Activated CD4-positive, alpha-beta T cell treated with anti-CD3 and anti-CD28 coated beads, Interleukin-2, Interleukin-4, amounts not matched to agents 100 ng/mL and 50 ng/mL, durations not matched to agents 16 hours and 8 hours (primary cell): ENCODE measurements at places on chromosomes 6 and 20.

DNA sequence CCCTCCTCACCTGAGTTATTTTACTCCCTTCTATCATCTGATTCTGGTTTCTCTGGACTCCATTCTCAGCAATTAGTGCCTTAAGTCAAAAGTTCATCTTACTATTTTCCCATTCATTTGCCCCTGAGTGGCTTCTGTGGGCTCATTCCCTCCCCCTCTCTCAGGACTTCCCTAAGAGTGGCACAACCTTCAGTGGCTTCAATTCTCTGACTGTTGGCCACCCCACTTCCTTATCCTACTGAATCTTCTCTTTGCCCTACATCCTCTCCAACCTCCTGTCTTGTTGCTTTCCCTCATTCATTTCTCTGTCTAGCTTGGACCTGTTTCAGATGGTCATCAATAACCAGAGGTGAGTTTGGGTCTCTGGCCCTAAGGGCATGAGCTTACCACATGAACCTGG, 61.1 kb upstream of the GLP1R start:
- DNase-seq: no peak

DNA sequence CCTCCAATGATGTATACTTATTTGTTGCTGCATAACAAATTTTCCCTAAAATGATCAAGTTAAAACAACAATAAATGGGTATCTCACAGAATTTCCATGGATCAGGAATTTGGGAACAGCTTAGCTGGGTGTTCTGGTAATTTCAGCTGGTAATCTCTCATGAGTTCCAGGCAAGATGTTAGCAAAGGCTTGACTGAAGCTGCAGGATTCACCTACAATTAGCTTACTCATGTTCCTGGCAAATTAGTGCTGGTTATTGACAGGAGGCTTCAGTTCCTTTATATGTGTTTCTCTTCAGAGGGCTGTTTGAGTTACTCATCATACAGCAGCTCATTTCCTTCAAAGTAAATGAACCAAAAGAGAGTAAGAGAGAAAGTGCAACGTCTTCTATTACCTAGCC, 506.3 kb upstream of the IMPG1 start:
- DNase-seq: no peak

- DNase-seq: no peak
Measured at GRCh38 chr6:76275746-76276145, 203.3 kb upstream of the IMPG1 start.

- no peak for DNase-seq
Measured at GRCh38 chr20:6104493-6105188, 18.2 kb downstream of the FERMT1 start.

- DNase-seq: no peak
Measured at GRCh38 chr6:92047860-92048259, 1371.5 kb downstream of the EPHA7 start.

GRCh38 chr6:118696271-118696670, 44.9 kb upstream of the CEP85L start:
- DNase-seq: no peak

GRCh38 chr6:14077193-14077867, 40.2 kb upstream of the CD83 start:
- no peak for DNase-seq

DNA sequence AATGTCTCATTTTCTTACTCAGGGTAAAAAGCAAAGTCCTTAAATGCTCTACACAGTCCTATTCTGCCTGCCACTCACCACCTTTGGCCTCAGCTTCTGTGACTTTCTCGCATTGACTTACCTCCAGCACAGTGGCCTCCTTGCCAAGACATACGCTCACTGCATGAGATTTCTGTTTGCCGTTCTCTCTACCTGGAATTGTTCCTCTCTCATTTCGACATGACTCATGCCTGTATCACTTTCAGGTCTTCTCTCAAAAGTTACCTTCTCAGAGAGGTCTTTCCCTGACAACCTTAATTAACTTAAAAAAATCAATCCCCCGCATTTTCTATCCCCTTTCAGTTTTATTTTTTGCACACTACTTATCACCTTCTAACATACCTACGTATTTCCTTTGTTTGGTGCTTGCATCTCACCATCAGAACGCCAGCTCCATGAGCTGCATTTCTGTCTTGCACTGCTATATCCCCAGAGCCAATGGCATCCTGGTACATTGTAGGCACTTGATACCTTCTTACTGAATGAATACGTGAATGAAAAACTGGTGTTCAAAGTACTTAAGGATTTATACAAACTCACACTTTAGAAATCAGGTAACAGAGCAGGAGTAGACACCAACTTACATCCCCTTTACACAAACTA, 24.5 kb downstream of the TENT5A start:
- DNase-seq: no peak

DNA sequence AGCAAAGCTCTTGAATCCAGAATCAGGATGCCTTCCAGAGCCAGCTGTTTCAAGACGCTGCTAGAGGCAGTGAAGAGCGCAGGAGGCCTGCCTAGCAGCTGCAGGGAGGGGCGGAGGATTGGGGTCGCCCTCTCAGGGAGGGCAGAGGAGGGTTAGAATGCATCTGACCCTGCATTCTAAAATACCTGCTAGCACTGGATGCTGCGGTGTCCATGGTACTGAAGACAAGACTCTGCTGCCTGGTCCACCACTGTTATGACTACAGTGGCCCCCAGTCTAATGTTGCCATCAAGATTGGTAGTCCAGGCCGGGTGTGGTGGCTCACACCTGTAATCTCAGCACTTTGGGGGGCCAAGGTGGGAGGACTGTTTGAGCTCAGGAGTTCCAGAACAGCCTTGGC, 193.7 kb upstream of the PROKR2 start:
- no peak for DNase-seq

GRCh38 chr6:111572216-111572706, 33.4 kb downstream of the TRAF3IP2 start:
- no peak for DNase-seq

DNA sequence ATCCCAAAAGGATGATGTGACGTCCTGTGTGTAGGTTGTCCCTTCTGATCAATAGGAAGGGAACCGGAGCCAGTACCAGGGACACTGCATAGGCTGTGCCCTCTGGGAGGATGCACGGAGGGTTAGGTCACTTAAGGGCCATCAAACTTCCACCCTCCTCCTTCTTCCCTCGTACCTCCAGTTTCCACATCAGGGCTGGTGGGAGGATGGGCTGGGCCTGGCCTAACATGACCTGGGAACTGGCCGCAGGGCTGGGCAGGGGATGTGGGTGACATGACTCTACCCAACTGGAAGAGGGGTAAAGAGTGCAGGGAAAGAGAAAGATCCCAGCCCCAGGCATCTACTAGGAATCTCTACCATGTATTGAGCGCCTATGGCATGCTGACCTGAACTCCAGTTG, 46.2 kb upstream of the MDGA1 start:
- DNase-seq: no peak

GRCh38 chr6:166105341-166106075, 62.1 kb downstream of the TBXT start:
- DNase-seq: no peak

- DNase-seq: no peak
Measured at GRCh38 chr6:46271107-46271506, 100.3 kb upstream of the ENPP5 start.

- DNase-seq: no peak
Measured at GRCh38 chr20:2814587-2815051, at the start of gene C20orf141. C20orf141 (plus strand) TSS chr20:2814987; CDS start chr20:2815185, 198 bp downstream.

DNA sequence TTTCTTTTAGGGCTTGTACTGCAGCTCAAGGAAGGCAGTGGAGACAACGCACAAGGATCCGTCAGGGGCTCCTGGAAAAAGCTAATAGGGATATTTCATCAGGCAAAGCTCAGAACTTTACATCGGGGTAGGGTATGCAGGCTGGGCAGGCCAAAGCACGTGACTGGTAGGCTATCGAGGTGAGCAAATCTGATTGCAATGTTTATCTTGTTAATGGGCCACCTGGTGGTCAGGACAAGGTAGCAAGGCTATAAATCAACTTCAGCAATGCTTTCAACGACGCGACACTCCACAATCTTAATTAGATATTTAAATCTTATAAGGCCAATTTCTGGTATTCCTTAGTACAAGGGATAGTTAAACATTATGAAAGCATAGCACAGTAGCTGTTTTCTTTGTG, 1302.8 kb upstream of the EYS start:
- DNase-seq: no peak

DNA sequence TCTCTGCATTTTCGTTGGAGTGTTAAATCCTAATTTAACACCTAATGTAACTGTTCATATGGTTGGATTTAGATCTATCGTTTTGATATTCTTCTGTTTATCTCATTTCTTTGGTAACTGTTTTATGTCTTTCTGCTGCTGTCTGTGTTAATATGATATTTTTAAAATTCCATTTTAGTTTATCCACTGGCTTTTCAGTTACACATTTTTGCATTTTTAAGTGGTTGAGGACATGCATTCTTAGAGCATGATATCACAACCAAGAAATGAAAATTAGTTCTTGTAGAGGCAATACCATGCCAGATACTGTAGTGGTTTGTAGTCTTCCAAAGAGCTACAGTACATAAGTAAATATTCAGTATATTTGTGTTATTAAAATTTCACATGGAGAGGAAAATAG, 58.6 kb downstream of the LIN28B start:
- DNase-seq: no peak

- no peak for DNase-seq
Measured at GRCh38 chr6:67792996-67793395, 842.1 kb upstream of the ADGRB3 start.

DNA sequence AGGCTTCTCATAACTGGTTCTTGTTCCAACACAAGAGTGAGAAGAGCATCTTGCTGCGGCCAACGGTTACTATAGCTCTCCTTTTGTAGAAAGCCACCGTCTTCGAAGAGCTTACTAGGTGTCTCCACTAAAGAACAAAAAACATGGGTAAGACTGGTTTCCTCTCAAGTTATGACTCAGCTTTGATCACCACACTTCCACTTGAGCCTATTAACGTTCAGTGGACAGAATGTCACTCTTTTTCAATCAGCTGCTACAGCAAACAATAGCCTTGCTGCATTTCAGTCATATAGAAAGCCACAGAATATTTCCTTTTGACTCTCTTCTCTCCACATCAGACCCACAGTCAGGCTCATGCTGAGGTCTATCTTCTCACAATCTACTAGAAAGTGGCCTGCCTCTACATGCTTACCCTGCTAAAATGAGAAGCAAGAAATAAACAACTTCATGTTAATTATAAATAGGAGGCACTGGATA, 243.5 kb upstream of the PREP start:
- peak; percentile 97 for DNase-seq

GRCh38 chr20:46688151-46689081, 828 bp downstream of the TP53RK start:
- peak; percentile 5 for DNase-seq

- no peak for DNase-seq
Measured at GRCh38 chr20:54355631-54356280, 119.6 kb upstream of the DOK5 start.

DNA sequence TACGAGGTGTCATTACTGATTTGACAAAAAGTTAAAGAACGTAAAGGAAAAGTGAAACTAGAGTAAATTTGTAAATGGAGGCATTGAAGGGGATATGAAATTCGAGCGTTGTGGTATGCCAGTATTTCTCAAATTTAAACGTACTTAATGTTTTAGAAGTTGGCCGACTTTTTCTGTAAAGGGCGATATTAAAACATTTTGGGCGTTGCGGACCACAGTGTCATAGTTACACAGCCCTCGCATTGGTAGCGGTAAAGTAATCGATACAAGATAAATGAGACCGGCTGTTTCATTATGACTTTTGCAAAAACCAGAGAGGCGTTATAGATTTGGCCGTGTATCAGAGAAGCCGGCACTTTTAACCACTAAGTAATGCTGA, 39.6 kb downstream of the OR2B2 start:
- DNase-seq: peak; percentile 80

DNA sequence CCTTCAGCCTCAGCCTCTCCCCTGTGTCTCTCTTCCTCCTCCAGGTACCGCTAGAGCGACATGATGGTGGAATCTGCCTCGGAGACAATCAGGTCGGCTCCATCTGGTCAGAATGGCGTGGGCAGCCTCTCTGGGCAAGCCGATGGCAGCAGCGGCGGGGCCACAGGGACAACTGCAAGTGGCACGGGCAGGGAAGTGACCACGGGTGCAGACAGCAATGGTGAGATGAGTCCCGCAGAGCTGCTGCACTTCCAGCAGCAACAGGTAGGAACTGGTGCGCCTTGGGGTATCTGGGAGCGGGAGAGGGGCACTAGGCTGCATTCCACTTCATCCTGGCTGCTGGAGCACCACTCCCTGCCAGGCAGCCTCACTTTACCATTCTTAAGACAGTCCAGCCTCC, 19.5 kb downstream of the FOXP4 start:
- DNase-seq: no peak

- no peak for DNase-seq
Measured at GRCh38 chr20:555976-556385, 12.4 kb upstream of the CSNK2A1 start.

- DNase-seq: no peak
Measured at GRCh38 chr6:116424001-116424400, 37.2 kb upstream of the CALHM6 start.

GRCh38 chr6:64672131-64672530, 1034.9 kb downstream of the EYS start:
- DNase-seq: no peak

GRCh38 chr6:36139431-36139830, 9.1 kb downstream of the MAPK13 start:
- no peak for DNase-seq

GRCh38 chr6:56144538-56145324, 102.6 kb downstream of the COL21A1 start:
- no peak for DNase-seq

GRCh38 chr20:7836076-7836475, 104.2 kb downstream of the HAO1 start:
- DNase-seq: no peak

DNA sequence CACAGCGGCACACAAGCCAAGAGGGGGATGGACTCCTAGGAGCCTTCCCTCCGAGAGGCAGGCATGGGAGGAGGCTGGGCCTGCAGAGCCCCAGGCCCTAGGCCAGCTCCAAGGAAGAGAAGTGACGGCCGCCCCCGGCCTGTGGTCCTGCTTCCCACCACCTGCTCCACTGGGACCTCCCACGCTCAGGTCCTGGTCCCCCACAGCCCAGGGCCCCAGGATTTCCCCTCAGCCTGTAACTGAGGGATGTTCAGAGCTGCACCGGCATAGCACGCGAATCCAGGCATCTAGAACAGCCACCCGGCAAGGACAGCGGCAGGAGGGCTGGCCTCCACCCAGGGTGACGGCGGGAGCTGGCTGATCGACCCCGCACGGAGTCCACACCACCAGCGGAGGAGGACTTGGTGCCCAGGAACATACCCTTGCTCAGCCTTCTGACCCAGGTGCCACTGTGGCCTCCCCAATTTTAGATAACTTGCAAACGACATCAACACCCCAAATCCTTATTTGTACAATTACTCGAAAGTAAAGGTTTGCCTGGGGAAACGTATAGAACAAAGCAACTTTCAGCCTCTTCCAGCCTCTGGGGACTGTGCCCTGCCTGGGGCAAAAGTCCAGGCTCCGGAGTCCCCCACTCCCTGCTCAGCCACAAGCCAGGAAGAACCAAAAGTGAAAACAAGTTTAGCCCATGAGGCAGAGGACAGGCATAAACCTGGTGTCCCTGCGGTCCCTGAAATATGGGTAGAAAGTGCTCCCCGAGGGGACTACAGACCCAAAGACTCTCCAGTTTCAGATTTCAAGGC, 3.5 kb downstream of the GATA5 start:
- no peak for DNase-seq

GRCh38 chr6:2134554-2134953, 110.9 kb downstream of the GMDS start:
- DNase-seq: no peak
